ENCODE measurements at places on chromosomes 4 and X.
A peak's percentile ranks its signal among the peaks of the same experiment; 100 is the strongest.

GRCh38 chr4:41209901-41210300 lies 4.4 kb downstream of the APBB2 start:
- no peak for DNase-seq

- DNase-seq: peak; percentile 40
These were observed 18.7 kb upstream of the ZNF827 start for GRCh38 chr4:145957302-145957701.

DNA sequence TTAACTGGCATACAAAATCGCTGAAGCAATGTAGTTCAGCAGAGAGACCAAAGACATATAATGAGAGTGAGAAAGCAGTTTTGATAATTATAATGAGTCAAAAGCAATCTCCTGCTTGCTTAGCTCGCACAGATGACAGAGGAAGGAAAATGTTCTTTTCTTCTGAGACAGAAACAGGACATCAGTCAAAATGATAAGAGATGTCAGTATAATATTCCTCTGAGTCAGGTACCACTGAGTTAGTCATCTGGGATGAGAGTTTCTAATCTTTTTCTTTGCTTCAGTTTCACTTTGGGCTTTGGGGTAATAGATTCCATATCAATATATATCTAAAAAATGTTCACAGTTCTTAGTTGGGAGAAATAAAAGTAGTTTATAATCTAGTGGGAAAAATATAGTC lies 387.2 kb downstream of the PCDH7 start:
- no peak for DNase-seq

- no peak for DNase-seq
These were observed 47.1 kb downstream of the ALG13 start for GRCh38 chrX:111728096-111728495.

GRCh38 chrX:55129361-55129760 lies 40.5 kb downstream of the PAGE2 start:
- peak; percentile 26 for DNase-seq

- DNase-seq: no peak
These were observed 175.8 kb upstream of the PITX2 start for GRCh38 chr4:110798687-110799086.

DNA sequence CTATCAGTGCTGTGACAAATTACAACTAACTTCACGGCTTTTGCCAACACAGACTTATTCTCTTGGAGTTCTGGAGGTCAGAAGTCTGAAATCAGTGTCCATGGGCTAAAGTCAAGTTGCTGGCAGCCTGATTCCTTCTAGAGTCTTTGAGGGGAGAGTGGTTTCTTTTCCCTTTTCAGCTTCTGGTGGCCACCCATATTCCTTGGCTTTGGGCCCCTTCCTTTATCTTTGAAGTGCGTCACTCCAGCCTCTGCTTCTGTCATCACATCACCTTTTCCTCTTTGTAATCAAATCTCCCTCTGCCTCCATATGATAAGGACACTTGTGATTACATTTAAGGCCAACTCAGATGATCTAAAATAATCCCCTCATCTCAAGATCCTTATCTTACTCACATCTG lies 9.0 kb downstream of the FAM114A1 start:
- DNase-seq: no peak

DNA sequence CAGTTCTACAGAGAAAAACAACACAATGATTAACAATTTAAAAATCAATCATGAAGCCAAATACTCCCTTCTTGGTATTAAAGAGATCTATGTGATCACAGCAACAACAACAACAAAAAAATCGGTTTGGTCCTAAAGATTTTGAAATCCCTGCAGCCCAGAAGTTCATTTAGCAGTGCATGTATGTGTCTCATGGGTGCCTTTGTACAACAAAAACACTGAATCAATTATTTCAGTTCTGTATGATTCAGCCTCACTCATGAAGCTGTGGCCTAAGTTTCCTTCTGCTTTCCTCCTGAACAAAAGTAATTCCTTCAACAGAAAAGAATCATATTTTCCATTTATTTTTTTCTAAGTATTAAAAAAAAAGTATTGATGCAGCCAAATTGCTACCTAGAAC lies 393.4 kb upstream of the NDST3 start:
- no peak for DNase-seq

DNA sequence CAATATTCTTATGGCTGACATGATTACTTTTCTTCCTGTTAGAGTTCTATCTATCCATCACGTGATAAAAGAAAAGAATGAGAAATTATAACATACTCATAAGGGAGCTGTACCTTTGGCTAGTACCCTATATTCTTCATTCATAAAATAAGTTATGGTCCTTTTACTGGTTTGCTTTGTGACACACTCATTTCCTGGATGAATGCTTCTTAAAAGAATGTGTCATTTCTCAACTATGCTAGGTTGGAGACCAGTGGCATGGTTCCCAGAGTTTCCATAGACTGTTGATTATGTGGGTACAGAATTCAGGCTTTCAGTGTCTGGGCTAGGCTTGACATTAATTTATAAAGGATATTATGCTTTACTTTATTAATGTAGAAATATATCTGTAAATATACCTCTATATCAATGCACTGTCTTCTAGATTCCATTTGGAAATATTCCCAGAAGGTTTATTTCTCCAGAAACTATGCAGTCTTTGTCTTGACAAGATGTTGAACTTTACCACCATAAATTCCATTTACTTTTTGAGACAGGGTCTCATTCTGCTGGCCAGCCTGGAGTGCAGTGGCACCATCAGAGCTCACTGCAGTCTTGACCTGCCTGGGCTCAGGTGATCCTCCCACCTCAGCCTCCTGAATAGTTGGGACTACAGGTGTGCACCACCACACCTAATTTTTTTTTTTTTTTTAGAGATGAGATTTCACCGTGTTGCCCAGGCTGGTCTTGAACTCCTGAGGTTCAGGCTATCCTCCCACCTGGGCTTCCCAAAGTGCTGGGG lies 23.8 kb downstream of the NUDT6 start:
- no peak for DNase-seq

DNA sequence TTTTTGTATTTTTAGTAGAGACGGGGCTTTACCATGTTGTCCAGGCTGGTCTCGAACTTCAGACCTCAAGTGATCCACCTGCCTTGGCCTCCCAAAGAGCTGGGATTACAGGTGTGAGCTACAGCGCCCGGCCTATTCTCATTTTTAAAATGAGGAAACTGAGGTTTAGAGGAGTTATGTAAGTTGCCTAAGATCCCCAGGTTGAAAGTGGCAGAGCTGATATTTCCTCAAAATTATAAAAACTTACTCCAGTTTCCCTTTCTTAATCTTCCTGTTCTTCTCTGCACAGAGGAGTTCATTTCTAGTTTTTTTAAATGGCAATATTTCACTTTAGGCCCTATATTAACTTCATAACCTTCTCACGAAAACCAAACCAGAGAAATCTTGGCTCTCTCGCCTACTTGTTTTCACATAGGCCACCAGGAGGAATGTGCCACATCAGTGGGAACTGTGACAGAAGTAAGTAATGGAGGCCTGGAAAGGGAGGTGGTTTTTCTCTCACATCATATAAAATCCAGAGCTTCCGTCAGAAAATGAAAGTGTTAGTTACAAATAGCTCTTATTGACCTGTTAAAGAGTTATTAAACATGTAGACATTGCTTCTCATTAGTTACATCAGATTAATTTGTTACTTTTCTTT lies 16.1 kb upstream of the RS1 start:
- peak; percentile 35 for DNase-seq

GRCh38 chr4:92968556-92968955 lies 664.8 kb downstream of the GRID2 start:
- DNase-seq: no peak

GRCh38 chr4:6393544-6394475 lies 78.6 kb downstream of the PPP2R2C start:
- DNase-seq: no peak

DNA sequence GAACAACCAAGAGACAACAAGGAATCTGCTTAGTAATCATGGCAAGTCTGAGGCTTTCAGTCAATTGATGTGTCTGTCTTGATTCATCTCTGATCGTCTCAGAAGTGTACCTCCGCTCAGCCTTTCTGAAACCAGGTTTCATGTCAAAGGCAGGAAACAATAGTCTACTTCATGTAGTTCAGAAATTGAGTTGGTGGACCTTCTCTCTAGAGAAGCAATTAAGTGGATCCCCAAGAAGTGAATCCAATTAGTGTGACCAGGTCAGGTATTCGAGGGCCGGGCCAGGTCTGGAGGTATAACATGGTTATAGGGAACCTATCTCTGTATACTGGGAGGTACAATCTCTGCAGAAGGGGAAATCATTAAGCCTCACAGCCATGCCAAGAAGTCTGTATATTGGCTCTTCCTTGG lies 32.0 kb downstream of the DAPP1 start:
- no peak for DNase-seq

GRCh38 chrX:106780264-106780663 lies 22.2 kb upstream of the TBC1D8B start:
- no peak for DNase-seq

DNA sequence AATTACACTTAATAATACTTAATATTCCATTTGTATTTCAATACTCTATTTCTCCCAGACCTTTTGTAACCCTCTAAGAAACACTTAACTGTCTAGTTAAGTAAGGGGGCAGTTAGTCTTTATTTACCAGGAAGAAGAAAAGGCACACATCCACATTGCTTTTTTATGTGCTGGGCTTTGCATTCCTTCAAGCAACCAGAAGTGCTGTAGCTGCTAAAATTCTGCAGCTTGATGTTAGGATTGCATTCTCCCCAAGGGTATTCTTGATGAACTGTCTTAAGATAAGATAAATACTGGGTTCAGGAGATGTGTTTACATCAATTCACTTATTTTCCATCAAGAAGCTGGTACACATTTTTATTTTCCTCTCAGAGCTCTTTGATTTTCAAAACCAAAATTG lies 24.0 kb downstream of the ASIC5 start:
- DNase-seq: no peak

DNA sequence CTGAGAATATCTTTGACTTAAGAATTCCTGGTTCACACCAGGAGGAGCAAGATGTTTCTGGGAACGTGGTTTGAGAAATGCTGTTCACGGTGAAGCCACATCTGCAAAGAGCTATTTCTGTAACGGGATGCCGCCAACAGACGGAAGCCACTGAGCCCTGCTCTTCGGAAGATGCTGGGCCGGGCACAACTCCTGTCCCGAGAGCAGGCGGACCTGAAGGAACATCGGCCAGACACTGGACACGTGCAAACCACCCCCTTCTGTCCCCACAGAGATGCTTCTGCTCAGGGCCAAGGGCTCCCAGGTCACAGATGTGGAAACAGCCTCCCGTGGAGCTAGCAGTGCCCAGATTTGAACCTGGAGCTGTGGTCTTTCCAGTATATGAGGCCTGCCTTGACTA lies 24.3 kb downstream of the HMX1 start:
- no peak for DNase-seq

DNA sequence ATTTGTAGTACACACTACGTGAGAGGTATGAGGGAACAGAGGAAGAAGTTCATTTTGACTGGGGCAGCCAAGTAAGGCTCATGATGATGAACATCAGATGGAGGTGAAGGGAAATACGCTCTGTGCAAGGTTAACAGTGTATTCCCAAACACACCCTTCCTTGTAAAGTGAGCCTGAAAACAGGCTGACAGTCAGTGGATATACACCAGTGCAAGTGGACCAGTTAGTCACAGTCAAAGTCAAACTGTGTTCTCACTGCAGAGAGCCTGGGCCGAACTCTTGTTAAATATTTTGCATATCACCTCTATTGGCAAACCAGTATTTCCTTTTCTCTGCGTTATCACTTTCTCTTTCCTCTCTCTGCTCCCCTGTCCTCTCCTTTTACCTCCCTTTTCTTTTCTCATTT lies 23.4 kb upstream of the RHOH start:
- no peak for DNase-seq

GRCh38 chr4:36039026-36039425 lies 205.3 kb downstream of the ARAP2 start:
- no peak for DNase-seq

DNA sequence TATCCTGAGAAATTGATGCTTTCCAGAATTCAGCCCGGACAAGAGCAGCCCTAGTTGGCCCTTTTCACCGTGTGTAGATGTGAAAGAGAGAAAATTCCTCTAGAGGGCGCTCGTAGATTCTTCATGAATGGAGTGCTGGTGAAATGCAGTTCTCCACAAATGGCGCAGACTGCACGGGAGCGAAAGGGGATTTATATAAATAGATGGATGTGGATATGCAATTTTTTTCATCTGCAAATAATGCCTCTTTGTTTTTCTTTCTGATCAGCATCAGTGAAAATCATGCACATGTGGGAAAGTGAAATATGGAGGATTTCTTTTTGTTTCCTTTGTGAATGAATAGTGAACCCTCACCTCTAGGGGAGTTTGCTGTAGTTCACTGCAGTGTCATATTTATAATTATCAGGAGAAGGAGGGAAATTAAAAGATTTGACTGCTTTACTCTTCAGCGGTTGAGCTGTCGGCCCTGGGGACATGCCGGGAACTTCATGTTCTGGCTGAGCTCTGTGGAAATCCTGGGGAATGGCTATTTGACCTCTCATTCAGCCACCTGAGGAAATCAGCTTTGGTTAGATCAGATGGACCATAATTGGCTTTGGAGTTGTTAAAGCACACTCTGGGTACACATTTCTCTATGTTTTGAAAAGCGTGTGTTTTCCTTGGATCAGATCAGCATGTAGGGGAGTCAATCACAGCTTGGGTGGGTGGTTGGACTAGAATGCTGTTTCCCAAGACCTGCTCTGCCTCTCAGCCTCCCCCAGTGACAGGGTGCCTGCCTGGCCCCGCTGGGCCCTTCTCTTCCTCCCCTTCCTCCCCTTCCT lies 115.0 kb upstream of the SHISA3 start:
- DNase-seq: peak; percentile 82

DNA sequence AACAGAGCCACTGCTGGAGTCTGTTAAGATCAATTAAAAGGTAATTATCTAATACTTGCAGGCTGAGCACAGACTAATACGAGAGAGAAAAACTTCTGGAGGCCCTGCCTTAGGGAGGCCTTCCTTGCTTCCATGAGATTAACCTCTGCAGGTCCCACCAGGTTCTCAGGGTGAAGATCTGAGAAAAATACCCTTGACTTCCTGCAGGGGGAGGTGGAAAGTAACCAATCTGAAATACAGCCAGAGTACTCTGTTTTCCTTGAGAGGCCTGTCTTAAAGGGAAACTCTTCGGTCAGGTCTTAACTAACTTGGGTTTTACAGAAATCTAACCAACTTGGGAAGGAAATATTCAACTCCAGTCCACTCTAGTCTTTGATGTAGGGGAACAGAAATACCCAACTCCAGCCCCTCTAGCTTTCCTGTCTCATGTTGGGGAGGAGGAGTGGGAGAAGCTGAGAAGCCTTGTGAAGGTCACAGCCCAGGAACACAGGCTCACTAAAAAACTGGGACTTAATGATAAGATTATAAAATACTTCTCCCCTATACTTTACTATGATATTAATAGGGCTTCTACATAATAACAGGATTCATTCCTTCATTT lies 77.1 kb downstream of the TBCK start:
- DNase-seq: peak; percentile 37

DNA sequence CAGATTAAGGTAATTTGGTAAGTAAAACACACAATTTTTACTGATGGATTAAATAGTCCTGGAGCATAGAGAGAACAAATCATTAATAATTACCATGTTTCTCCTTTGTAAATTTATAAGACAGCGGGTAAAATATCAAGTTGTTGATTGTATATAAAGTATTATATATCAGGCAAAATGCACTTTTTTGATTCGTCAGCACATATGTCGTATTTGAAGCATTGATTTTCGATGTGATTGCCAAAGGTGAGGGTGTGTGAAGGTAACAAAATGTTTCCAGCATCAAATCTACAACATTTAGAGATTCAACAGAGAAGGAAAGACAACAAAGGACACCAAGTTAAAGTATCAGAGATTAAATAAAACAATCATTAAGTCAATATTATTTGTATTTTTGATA lies 1437.8 kb upstream of the ADGRL3 start:
- DNase-seq: no peak

GRCh38 chrX:134803551-134804183 lies 145.4 kb upstream of the PLAC1 start:
- no peak for DNase-seq

Measured in suppressor macrophage treated with lipopolysaccharide for 1 hour (primary cell).